ENCODE measurements at places on chromosomes 7 and 10.

- no peak for DNase-seq
These were observed 10.7 kb upstream of the HOXA13 start for GRCh38 chr7:27210441-27211083.

- no peak for DNase-seq
These were observed 145.5 kb downstream of the TRIL start for GRCh38 chr7:28812616-28813015.

- no peak for DNase-seq
These were observed 484.2 kb downstream of the PLXNA4 start for GRCh38 chr7:132092106-132092505.

GRCh38 chr7:120792091-120792860 lies 65.7 kb downstream of the TSPAN12 start:
- peak; percentile 42 for DNase-seq

- no peak for DNase-seq
These were observed 122.3 kb downstream of the SGMS1 start for GRCh38 chr10:50501478-50501877.

DNA sequence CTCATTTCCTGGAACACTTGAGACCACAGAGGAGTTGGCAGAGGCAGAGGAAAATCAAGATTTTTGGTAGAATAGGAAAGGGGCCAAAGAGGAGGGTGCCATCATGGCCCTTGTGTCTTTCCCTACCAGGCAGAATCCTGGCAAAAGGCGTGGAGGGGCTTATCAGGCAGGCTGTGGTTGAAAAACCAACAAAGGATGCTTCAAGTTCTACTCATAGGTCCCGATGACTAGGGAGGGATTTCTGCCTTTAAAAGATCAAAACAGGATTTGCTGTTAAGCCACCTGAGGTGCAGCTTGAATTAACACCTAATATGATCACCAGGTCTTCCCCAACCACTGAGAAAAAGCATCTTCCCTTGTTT lies 45.7 kb downstream of the BPGM start:
- no peak for DNase-seq

DNA sequence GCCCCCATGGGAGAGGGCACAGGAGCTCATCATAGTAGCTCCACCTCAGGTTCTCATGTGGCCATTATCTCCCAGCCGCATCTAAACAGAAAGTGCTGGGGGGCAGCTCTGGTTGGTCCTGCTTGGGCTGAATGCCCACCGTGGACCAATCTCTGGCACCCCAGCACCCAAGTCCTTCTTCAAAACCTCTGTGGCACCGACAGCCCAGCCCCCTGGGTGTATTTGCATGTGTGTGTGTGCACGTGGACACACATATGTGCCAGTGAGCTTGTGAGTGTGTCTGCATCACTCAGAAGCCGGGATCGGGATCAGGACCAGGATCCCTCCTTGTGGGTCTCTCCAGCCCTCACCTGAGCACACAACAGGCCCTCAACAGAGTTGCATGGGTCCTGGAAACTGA lies 68.2 kb downstream of the ALOX5 start:
- no peak for DNase-seq

DNA sequence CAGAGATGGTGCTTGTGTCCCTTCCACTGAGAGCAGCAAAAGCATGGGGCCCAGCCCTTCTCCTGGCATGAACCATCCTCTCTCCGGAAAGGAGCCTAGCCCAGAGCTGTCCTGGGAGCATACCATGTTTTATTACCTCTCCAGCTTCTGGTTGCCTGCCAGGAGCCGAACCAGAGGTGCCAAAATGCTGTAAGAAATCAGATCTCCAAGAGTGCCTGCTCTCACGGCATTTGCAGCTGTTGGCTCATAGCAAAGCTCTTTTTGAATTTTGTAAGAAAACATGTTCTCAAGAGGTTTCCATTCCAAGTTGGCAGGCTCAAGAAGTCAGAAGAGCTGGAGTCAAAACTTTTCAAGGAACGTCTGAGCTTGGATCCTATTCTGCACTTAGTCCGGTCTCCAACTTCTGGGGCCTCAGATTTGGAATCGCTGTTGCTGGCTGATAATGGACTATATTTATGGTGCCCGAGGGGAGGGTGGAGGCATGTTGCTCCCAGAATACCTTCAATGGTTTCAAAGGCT lies 211.7 kb upstream of the MKI67 start:
- no peak for DNase-seq

GRCh38 chr10:21753497-21754270 lies 219.7 kb downstream of the MLLT10 start:
- no peak for DNase-seq

DNA sequence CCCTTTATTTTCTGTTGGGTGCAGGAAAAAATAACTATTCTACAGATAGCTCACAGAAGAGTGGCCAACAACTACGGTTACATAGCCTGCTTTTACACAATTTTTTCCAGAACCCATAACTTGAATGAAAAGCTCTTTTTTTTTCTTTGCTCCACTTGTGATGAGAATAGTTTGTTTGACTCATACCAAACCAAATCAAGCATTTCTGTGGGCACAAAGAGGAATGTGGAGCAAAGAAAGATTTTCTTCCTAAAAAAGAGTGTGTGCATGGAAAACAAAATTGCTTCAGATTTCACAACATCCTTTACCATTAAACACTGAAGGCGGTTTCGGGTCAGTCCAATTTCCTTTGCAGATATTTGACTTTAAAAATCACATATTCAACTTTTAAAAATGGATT lies 54.8 kb upstream of the RAB11FIP2 start:
- no peak for DNase-seq

GRCh38 chr7:29606830-29607229 lies 43.2 kb downstream of the PRR15 start:
- no peak for DNase-seq

DNA sequence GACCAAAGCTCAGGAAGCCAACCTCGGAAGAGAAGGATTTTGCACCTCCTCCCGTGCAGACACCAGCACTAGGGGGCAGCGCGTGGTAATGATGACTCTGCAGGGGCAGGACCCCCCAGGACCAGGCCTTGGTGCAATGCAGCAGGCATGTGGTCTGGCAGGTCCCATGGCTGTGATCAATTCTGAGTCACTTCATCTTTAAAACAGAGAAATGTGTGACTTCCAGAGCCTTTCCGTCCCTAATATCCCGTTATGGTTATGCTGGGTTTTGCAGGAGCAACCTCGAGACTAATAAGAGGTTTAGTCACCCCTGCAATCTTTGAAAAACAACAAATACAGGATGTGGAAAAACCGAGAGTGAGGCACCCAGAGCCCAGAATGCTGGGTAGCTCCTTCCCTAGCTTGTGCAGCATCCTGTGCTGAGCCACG lies 30.2 kb upstream of the GJD4 start:
- no peak for DNase-seq

DNA sequence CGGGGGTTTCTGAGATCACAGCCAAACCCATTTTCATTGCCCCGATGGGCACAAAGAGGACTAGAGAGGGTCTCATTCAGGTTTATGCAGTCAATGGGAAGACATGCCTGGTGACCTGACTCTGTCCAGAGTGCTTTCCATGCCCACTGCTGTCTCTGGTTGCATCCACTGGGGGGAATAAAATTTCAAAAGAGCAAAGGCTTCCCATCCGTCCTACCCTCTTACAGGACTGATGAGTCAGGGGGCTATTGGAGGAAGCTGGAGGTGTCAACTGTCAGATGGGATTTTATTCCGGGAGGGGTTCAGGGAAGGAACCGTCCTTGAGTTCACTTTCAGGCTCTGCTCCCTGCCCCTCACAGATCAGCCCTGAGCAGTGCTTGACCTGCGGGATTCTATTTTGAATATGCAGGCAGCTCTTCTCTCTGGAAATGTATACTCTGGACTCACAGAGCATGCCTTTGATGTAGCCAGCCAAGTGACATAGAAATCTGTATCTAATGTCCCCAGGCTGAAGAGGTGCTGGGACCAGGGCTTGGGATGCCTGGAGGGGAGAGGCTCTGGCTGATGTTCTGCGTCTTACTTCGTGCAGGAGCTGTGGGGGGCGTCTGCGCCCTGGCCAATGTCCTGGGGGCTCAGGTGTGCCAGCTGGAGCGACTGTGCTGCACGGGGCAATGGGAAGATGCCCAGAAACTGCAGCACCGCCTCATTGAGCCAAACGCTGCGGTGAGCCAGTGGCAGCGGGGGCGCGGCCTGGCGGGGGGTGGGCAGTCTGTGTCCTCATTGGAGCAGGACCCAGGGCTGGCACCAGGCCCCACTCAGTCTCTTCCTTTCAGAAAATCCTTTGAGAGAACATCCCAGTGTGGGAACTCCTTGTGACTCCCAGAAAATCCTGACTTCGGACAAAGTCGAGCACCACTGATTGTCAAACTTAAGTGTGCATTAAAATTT lies 12.0 kb downstream of the C10orf62 start:
- DNase-seq: no peak

Data from stimulated activated CD4-positive, alpha-beta T cell treated with anti-CD3 and anti-CD28 coated beads, Interleukin-15, amount 100 ng/mL, for 1 hour (primary cell).